Ascending aorta (tissue), 2 donors: ENCODE measurements at places on chromosomes 5 and 9. TPM values are rescaled to one million over a fixed set of nuclear protein-coding genes. Genes with fewer than 3 reads are reported as not detected.

TTC23L gene
- not detected for total RNA-seq

GBGT1 gene
- 13.4 TPM for total RNA-seq

AQP3 gene
- total RNA-seq, result 12.7 TPM

GRCh38 chr5:177036443-177036842 lies 13.9 kb downstream of the ZNF346 start:
- H3K36me3 ChIP-seq, result peaks cover 13% of the 10 kb centered on the region
- no peak for DNase-seq
- no peaks in the 10 kb centered on the region for H3K27me3 ChIP-seq
- H3K27ac ChIP-seq, result no peak overlapping the region

DNA sequence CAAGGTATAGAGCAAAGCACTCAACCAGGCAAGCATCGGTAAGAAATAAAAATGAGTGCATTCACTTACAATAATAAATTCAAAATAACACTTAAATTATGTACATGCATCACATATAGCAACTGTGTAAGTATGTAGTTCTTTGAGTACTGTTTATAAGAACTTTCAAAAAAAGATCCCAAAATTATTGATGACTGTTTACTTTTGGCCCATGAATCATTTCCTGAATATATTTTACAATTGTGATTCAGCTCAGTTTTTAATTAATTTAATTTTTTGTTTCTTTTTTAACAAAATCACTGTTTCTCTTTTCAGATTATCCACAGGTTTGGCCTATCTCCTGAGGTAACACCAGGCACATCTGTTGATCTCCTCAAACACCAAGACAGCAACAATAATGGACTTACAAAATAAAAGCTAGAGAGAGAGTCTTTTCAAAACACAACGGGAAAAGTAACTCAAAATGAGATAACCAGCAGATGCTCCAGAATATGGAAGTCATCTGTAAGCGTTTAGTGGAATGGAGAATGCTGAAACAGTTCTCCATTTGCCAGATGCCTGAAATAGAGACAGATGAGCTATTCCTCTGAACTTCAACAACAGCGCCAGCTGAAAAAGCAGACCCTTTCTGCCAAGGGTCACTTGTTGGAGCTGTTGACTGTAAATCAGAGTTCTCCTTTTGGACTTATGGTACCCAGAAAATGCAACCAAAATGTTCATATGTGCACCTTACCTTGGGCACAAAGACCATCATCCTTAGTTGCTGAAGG lies 348.6 kb upstream of the RGMB start:
- DNase-seq, result no peak
- no peaks in the 10 kb centered on the region for H3K27me3 ChIP-seq
- no peak overlapping the region for H3K27ac ChIP-seq

GRCh38 chr9:136372006-136372405 lies 1.5 kb downstream of the CARD9 start:
- H3K4me3 ChIP-seq, result no peak overlapping the region
- no peak for DNase-seq
- H3K36me3 ChIP-seq, result no peaks in the 10 kb centered on the region

DNA sequence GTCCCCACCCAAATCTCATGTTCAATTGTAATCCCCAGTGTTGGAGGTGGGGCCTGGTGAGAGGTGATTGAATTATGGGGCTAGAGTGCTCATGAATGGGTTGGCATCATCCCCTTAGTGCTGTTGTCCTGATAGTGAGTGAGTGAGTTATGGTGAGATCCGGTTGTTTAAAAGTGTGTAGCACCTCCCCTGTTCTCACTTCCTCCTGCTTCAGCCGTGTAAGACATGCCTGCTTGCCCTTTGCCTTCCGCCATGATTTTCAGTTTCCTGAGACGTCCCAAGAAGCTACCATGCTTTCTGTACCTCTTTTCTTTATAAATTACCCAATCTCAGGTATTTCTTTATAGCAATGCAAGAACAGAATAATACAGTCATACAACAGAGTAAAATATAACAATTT lies 742 bp upstream of the LECT2 start:
- H3K27ac ChIP-seq, result no peak overlapping the region
- H3K4me1 ChIP-seq, result no peaks in the 10 kb centered on the region
- H3K4me3 ChIP-seq, result no peak overlapping the region

- H3K4me1 ChIP-seq, result no peaks in the 10 kb centered on the region
- no peaks in the 10 kb centered on the region for H3K36me3 ChIP-seq
- H3K4me3 ChIP-seq, result no peak overlapping the region
- no peaks in the 10 kb centered on the region for H3K27me3 ChIP-seq
Measured at GRCh38 chr5:179371121-179371510, 25.9 kb upstream of the ADAMTS2 start.

DNA sequence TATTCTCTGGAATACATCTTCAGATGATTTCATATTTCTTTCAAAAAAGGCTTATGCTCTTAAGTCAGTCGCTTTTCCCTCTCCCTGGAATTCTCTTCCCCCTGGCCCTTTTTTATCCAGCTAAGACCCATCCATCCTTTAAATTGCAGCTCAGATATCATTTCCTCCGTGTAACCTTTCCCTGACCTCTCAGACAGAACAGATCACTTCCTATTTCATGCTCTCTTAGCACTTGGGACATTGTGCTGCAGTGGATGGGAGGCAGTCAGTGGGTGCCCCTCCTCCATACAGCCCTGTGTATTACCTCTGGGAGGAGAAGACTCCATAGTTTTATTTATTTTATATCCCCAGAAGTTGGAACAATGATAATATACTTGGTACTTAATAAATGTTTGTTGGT lies 423.4 kb downstream of the ISL1 start:
- no peaks in the 10 kb centered on the region for H3K4me1 ChIP-seq
- no peak overlapping the region for H3K27ac ChIP-seq
- H3K36me3 ChIP-seq, result no peaks in the 10 kb centered on the region
- H3K4me3 ChIP-seq, result no peak overlapping the region
- no peak for DNase-seq
- no peaks in the 10 kb centered on the region for H3K27me3 ChIP-seq

- H3K36me3 ChIP-seq, result peaks cover 13% of the 10 kb centered on the region
- no peaks in the 10 kb centered on the region for H3K27me3 ChIP-seq
- no peak overlapping the region for H3K27ac ChIP-seq
- no peak overlapping the region for H3K4me3 ChIP-seq
Measured at GRCh38 chr9:125479846-125480615, 218.4 kb downstream of the GAPVD1 start.

GRCh38 chr5:151243564-151243963 lies 9.4 kb upstream of the GM2A start:
- H3K27me3 ChIP-seq, result no peaks in the 10 kb centered on the region
- H3K27ac ChIP-seq, result no peak overlapping the region
- DNase-seq, result no peak
- no peak overlapping the region for H3K4me3 ChIP-seq
- no peaks in the 10 kb centered on the region for H3K36me3 ChIP-seq

DNA sequence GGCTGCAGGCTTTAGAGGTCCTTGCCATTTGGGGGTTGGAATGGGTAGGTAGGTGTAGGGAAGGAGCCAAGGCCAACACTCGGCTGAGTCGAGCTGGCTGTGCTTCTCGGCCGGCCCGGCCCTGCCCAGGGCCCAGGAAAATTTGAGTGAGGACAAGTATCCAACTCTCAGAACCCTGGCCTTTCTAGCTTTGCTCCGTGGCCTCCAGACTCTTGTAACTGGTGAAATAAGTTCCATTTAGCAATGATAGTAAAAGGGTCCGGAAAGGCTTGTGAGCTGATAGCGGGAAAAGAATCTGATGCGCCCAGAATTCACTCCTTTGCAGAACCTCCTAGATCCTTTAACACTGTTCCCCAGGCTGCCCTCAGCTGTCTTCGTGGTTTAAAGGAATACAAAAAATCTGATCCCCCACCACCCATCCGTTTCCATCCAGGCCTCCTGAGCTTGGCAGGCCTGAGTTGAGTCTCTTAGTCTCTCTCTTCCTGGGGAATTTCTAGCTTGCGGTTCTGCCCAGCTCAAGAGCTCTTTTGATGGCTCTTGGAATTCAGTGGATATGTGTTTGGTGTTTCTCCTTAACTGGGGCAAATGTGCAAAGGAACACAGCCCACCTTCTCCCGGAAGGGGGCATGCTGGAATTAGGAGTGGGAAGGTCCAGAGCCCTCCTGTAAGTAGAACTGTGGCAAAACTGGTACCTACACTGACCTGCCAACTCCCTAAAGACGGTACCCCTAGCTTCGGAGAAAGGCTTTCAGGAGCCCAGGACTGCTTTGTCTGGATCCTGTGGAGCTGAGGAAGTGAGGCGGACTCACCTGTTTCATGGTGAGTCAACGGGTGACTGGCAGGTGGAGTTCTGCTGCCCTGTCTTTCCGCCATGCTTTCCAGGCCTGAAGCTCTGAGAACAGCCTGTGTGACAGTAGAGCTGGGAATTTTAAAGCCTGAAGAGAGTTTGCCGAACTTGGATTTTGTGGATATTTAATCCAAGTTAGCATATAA lies 1.7 kb downstream of the DMRT3 start:
- no peak overlapping the region for H3K4me3 ChIP-seq
- no peak for DNase-seq
- H3K4me1 ChIP-seq, result no peaks in the 10 kb centered on the region
- peaks cover 7% of the 10 kb centered on the region for H3K27me3 ChIP-seq

DNA sequence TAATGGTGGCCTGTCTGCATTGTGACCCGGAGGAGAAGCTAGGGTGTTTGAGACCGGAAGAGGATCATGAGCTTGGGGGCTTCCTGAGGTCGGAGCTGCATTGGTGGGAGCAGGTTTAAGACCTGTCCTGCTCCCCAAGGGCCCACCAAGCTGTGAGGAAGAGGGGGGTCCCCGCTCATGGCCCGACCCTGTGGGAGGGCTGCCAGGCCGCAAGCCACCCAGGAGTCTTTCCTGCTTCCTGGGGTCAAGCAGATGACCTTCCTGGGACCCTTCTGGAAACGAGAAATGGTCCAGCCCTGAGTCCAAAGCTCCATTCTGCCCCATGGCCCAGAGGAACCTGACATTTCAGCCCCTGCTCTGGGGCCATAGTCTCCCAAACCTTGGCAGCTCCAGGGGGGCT lies 61.5 kb upstream of the RNU6ATAC start:
- H3K4me3 ChIP-seq, result no peak overlapping the region
- H3K4me1 ChIP-seq, result peaks cover 4% of the 10 kb centered on the region
- H3K27me3 ChIP-seq, result no peaks in the 10 kb centered on the region

DNA sequence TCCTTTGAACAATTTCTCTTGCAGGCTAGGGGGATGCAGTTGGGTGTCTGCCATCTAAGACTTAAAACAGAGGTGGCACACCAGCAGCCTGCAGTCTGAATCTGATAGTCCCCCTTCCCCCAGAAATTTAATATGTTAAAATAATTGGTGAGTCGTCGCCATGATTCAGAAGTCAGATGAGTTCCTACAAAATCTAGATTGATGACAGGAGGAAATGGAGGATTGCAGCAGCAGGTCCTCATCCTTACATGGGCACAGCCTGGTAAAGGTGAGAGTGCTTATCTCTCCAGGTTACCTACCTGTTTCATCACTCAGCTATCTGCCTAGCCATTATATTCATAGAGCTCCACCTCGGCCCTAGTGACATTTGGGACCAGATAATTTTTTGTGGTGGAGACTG lies 112.3 kb downstream of the PCSK1 start:
- H3K4me3 ChIP-seq, result no peak overlapping the region
- H3K4me1 ChIP-seq, result no peaks in the 10 kb centered on the region
- H3K27me3 ChIP-seq, result no peaks in the 10 kb centered on the region
- DNase-seq, result no peak

DNA sequence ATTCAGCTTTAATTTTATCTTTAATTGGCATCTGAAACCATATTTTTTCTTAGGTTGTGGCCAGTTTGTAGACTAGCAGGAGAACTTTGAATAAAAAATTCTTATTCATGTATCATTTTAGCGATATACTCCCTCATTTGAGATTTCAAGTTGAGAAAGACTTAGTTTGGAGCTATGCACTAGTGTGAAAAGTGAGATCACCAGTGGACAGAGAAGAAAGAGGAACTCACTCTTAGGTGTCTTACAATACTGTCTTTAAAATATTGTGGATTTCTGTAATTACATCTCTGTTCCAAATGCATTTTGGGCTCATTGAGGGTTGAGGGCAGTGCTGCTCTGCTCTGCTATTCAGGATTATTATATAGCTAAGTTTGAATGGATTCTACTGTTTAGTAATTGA lies 54.7 kb downstream of the NAA35 start:
- H3K4me3 ChIP-seq, result no peak overlapping the region
- peaks cover 10% of the 10 kb centered on the region for H3K36me3 ChIP-seq
- H3K27ac ChIP-seq, result no peak overlapping the region
- no peaks in the 10 kb centered on the region for H3K4me1 ChIP-seq

- H3K27ac ChIP-seq, result no peak overlapping the region
- H3K4me3 ChIP-seq, result no peak overlapping the region
- no peak for DNase-seq
- no peaks in the 10 kb centered on the region for H3K4me1 ChIP-seq
- no peaks in the 10 kb centered on the region for H3K27me3 ChIP-seq
Measured at GRCh38 chr9:123883634-123884033, 46.3 kb downstream of the DENND1A start.

GRCh38 chr5:97452646-97453045 lies 269.6 kb upstream of the RIOK2 start:
- DNase-seq, result no peak
- no peaks in the 10 kb centered on the region for H3K4me1 ChIP-seq
- no peaks in the 10 kb centered on the region for H3K36me3 ChIP-seq
- H3K4me3 ChIP-seq, result no peak overlapping the region
- H3K27me3 ChIP-seq, result no peaks in the 10 kb centered on the region

- H3K27me3 ChIP-seq, result no peaks in the 10 kb centered on the region
- no peaks in the 10 kb centered on the region for H3K4me1 ChIP-seq
- no peak for DNase-seq
Measured at GRCh38 chr9:73167614-73168013, 15.9 kb downstream of the ANXA1 start.

DNA sequence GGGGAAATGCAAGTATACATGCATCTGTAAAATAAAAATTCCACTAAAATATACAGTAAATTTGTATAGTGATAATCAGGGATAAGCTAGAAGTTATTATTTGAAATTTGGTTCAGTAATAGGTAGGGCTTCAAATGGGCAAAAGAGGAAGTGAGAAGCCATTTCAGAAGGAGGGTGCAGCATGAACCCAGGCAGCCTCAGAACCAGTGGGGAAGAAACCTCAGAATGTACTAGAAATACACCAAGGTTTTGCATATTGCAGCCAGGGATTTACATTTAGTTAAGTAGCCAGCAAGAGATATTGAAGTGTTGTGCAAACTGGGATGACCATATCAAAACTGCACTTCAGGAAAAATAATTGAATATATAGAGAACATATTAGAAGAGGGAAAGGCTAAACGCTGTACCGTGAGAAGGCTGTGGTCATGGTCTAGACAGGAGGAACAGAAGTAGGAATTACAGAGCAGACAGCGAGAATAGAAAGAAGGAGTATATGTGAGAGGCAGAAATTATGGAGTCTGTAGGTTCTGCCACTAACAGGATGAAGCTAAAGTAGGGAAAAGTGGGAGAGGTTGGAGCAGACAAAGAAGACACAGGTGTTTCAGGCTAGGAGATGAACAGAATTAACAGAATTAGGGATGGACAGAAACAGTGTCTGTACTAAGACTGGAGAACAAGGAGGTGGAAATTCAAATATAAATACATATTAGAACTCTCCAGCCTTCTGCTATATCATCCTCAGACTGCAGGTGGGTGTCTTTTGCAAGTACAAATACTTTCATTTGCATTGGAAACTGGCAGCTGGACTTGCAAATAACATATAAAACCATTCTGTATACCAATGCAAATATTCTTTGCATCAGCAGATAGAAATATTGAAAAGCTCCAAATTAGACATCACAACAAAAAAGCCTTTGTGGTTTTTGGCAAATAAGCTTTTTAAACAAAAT lies 335.6 kb downstream of the ZNF608 start:
- H3K27me3 ChIP-seq, result no peaks in the 10 kb centered on the region
- no peak overlapping the region for H3K4me3 ChIP-seq
- DNase-seq, result no peak
- H3K27ac ChIP-seq, result no peak overlapping the region
